ENCODE measurements at places on chromosomes 6 and 20.

DNA sequence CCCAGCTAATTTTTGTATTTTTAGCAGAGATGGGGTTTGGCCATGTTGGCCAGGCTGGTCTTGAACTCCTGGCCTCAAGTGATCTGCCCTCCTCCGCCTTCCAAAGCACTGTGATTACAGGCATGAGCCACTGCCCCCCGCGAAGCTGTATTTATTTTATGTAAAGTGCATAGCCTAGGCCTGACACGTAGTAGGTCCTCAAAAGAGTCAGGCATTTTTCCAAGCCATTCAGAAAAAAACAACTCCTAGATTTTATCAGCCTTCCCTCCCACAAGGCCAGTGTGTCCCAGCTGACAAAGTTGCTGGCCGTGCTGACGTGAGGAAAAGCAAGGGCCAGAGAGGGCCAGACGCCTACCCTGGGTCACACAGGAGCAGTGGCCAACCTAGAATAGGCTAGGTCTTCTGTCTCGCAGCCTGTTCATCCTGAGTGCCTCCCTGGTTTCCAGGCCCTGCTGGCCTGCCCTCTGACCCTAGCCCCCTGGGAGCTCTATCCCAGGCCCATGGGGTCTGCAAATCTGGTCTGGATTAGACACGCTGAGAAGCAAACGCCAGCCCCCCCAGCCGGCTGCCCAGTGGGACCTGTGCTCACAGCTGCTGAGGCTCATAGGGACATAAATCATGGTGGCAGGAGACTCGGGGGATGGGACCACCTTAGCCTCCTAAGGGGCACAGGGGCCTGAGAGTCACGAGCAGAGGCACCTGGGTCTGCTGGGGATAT is 11.8 kb downstream of the TCF15 start:
- DNase-seq = no peak

DNA sequence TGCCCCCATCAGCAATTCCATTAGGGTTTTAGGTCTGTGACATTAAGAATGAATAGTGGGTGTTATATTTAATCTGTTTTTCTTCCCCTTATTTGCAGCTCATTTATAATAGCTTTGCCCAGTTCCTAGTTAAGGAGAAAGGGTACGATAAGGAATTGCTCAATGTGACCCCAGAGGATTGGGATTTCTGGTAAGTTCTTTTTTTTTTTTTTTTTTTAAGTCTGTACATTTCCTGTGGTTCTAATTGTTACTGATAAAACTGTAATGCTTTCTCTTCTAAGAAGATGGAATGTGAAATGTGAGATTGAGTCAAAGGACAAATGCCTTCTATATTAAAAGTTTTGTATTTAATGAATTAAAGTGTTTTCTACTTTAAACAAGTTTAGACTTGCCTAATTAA is 5.5 kb downstream of the NT5DC1 start:
- no peak for DNase-seq

DNA sequence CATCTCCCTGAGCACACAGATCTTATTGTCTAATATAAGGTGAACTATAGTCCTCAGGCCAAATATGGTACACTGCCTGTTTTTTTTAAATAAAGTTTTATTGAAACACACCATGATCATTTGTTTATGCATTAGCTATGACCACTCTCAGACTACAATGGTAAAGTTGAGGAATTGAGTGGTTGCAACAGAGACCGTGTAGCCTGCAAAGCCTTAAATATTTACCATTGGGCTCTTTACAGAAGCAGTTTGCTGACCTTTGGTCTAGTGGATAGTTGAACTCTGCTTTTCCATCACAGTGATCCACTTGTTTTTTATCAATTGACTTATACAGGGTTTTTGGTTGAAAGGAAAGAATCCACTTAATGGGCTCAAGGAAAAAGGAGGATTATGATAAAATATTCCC is 27.3 kb upstream of the METTL24 start:
- no peak for DNase-seq

- peak; percentile 37 for DNase-seq
These were observed 409.6 kb downstream of the MAFB start for GRCh38 chr20:40279390-40279789.

DNA sequence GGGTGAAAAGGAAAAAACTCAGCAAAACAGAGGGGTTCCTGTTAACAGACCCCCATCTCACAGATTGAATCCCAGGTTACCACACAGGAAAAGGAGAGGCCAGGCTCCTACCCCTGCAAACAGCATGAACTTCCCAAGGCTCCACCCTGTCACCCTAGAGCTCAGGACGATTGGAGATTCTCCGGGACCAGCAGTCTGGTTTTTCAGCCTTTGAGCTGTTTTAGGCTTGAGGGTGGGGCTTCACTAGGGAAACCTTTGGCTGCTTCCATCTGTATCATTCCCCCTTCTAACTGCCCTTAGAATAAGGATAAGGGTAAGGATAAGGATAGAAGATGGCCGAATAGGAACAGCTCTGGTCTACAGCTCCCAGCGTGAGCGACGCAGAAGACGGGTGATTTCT is 16.0 kb downstream of the C6orf58 start:
- DNase-seq = no peak

GRCh38 chr6:91420243-91420642 is 833.4 kb upstream of the MAP3K7 start:
- no peak for DNase-seq

DNA sequence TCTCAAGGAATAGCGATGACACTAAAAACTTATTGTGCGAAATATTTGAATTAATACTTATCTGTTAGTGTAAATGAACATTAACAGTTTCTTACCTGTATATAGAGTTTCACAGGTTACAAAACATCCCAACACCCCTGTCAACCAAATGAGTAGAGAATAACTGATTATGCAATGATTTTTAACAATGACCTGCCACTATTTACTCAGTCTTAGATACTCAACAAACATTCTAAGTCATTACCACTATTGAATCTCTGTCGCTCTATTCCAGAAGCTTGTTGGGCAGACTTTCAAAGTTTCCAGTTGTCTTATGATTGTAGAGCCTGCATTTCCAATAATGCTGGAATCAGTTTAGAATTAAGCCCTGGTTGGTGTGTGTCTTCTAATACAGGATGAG is 85.5 kb downstream of the RNF182 start:
- no peak for DNase-seq

GRCh38 chr20:57250607-57251343 is 15.7 kb downstream of the BMP7 start:
- DNase-seq = no peak

DNA sequence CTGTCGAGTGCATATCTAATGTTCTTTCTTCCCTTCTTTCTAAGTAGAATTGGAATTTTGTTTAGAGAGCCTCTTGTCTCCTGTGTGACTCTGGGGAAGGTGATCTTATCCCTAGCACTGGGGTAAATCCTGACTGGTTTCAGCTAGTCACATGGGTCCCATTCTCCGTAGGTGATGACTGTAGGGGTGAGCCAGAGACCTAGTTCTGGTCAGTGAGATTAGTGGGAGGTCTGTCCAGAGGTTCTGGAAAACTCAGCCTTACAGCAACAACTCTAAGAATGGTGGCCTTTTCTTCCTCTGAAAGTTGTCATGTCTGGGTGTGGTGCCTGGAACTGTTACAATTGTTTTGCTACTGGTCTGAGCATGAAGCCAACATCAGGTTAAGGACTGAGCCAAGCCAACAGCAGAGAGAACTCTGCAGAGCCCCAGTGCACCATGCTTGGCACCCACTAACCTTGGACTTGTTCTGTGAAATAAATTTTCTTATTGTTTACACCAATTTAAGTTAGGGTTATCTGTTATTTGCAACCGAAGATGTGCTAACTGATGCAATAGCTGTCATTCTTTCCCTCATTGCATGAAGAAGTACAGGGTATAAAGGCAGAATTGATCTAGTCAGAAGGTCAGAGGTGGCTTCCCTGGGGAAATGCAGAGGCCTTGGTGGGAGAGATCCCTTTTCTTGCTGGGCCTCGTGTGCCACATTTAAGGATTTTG is 56.8 kb upstream of the TULP4 start:
- no peak for DNase-seq

GRCh38 chr6:134119486-134119885 is 67.1 kb upstream of the SLC2A12 start:
- DNase-seq = no peak

- DNase-seq = no peak
These were observed 26.1 kb upstream of the C20orf204 start for GRCh38 chr20:64009811-64010387.

DNA sequence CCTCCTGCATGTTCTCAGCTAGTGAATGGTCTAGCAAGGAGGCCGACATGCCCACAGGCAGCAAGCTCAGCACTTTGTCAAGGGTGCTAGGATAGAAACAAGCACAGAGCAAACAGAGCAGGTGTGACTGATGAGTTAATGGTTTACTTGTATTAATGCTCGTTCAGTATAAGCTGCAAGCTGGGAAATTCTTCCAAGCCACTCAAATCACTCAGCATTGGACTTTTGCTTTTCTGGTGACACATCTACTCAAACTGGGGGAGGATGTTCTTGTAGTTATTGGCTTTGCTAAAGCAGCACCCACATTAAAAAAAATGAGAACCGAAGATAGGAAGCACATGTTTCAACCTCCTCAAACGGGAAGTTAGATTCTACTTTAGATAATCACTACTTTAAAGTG is 43.1 kb upstream of the NEDD9 start:
- DNase-seq = no peak

DNA sequence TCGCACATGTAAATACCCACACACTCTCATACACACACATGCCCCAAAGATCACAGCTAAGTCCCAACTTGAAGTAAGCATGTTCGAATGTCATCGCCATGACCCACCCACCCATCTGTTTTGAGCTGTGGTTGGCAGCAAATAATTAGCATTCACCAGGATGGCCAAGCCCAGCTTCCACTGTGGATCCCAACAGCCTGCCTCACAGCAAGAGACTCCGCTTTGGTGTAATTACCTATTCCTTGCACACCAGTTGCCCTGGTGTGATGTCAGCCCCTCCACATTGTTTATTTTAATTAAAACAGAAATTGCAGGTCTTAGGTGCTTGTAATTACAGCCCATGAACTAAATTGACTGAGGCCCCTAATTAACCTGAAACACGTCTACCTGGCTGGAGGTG is 81.1 kb downstream of the MAFB start:
- no peak for DNase-seq

DNA sequence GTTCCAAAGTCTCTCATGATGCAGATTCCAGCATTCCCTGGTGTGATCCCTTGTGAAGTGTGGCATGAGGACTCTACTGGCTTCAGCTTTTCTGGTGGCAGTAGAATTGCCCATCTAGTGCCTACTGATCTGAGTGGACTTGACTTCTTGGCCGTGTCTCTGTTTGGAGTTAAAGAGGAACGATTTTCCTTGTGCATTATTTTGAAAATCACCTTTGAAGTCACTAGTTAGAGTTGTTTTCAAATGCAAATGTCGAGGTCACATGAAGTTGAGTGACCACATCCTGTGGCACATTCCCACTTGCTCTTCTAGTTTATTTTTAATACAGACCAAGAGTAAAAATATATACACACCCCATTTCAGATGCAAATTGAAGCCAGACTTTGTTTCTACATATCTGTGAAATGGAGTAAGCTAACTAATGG is 270.7 kb upstream of the TAB2 start:
- DNase-seq = no peak

- no peak for DNase-seq
These were observed 115.4 kb downstream of the ZFP64 start for GRCh38 chr20:52076164-52076563.

DNA sequence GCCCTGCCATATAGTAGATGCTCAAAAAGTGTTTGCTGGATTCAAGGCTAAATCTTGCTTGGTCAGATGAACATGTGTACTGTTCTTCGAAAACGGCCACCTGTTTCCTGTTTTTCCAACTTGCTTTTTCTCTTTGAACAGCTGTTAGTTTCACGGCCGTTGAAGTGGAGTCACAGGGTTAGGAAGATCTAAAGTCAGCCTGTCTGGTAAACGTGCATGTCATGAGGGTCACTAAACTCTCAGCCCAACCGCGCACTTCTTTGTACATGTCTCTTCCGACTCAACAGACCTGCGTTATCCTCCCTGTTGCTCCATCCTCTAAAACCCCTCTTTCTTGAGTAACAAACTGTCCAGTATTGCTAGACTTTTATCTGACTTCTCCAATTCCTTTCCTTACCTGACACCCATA is 93.2 kb upstream of the MAN1A1 start:
- no peak for DNase-seq

GRCh38 chr6:1251198-1252155 is 60.4 kb upstream of the FOXQ1 start:
- no peak for DNase-seq

DNA sequence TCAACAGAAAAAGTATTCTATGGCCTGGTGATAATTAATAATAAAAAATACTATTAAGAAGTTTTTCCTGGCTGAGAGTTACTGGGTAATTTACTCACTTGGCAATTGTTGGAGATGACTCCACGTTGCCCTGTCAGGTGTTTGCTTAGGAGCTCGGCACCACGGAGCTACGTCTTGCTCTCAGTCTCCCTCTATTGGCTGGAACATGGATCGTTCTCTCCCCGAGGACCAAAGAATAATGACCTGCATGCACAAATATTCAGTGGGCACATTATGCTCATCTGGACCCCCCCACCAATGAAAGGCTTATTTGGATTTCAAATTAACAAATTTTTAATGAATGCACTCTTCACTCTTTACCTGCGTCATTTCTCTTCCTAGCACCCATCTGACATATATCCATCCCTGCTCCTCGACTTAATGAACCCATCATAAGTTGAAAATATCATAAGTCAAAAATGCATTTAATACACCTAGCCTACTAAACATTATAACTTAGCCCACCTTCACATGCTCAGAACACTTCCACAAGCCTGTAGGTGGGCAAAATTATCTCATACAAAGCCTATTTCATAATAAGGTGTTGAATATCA is 71.0 kb upstream of the CD83 start:
- no peak for DNase-seq

DNA sequence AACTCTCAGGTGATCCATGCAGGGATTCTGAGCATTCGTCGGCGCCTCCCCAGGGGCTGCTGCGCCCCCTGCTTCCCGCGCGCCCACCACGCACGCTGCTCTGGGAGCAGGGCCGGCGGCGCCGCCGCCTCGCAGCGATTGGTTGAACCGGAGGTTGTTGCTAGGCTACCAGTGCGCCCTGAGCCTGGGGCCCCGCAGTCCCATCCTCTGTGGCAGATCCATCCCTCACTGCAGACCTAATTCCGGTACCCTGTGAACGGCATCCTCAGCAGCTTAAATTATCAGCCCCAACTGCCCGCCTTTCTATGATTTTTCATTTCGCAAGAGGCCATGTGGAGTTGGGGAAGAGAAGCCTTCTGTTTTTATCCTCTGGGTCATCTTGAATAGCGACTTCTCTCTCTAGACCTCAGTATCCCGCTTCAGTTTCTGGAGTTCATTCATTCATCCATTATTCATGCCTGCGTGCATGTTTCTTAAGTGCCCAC is 15.4 kb downstream of the PNPLA1 start:
- DNase-seq = no peak

DNA sequence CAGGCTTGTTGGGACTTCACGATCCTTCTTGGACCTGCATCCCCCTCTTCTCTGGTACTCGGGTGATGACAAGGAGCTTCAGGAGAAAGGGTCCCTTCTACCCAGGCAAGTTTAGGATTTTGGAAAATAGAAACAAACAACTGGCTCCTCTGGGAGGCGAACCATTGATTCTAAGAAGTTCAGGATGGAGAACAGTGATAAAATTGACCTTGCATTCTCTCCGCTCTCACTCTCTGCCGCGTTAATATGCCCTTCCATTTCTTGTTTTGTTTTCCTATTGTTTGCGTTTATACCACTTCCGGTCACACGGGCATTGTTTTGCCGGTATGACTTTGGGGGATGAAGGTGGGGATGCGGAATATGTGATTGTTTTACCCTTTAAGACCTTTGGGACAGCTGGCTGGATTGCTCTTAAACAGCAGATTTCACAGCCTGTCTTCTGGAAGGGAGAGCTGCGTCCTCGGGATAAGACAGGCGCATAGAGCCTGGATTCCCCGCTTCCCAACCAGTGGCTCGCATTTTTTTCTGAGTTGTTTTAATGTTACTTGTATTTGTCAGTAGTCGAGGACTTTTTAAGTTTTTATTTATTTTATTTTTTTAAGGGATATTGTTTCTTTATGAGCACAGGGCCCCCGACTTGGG is 144.3 kb upstream of the ZNF184 start:
- no peak for DNase-seq

All from AG04449 (cell line).